Activated T-helper 1 cell treated with anti-CD3 and anti-CD28 coated beads, Interleukin-12 subunit alpha, Interleukin-12 subunit beta, Interleukin-2, Interleukin-4 antibody, amounts not matched to agents 30 ng/mL and 10 ng/mL and 1 ng/mL, durations not matched to agents 14 hours and 24 hours and 36 hours (primary cell): ENCODE measurements at places on chromosomes 2 and 18. TPM values are rescaled to one million over a fixed set of nuclear protein-coding genes. Genes with fewer than 3 reads are reported as not detected.
A peak's percentile ranks its signal among the peaks of the same experiment; 100 is the strongest.

GRCh38 chr2:86337244-86337835 lies at the start of gene REEP1:
Gene REEP1, minus strand, starts transcription at chr2:86337626. Its CDS starts 116 bp downstream, at chr2:86337510.
- DNase-seq = no peak

- DNase-seq = no peak
These were observed 81.3 kb downstream of the DGKD start for GRCh38 chr2:233435436-233436190.

DNA sequence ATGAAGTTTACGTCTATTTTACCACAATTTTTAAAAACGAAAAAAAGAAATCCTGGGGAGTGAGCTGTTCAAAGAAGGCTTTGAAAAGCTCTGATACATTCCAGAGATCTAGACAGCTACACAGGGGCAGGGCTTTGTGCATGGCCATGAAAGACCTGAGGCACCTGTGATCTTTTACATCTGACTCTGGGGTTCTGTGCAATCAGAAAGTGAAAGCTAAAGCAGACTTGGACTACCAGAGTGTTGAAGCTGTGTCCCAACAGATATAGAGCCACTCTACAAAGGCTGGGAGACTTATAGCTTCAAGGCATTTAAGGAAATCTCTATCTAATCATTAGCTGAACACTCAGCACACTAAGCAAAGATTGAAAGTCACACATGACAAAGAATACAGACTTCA lies 34.1 kb downstream of the PARD6G start:
- no peak for DNase-seq

- DNase-seq = no peak
These were observed 215.8 kb downstream of the ALK start for GRCh38 chr2:29705616-29706015.

- DNase-seq = no peak
These were observed 15.8 kb downstream of the PTPN18 start for GRCh38 chr2:130371723-130372054.

DNA sequence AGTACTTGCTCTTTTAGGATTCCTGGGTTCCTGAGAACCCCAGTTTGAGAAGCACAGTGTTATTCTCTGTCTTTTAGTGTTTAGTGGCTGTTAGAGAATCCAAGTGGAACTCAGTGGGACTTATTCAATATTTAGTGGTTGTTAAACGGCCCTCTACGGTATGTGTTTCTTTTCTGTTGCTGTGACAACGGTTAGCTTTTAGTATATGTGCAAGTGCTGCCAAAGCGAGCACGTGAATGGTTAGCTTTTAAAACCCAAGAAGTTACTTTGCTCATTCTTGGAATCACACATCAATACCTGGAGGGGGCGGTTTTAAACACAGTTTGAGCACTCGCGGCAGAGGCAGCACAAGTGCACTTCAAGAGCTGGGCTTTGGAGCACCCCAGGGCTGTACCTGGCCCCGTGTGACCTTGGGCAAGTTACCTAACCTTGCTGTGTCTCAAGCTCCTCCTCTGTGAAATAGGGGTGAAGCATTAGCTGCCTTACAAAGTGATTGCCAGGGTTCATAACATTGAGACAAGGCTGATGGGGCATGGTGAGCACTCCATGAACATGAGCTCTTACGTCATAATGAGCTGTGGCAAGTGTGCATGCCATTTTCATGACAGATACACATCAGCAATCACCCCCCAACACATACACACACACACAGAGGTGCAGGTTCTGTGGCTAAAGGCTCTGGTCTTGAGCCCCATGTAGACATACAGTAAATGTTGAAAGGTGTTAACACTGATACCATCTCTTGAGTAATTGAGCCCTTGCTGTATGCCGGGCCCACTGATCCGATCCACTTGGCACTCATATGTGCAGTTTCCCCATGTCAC lies 234.1 kb downstream of the ALPK2 start:
- no peak for DNase-seq

GRCh38 chr2:11495844-11496681 lies 30.1 kb upstream of the E2F6 start:
- DNase-seq = no peak

DNA sequence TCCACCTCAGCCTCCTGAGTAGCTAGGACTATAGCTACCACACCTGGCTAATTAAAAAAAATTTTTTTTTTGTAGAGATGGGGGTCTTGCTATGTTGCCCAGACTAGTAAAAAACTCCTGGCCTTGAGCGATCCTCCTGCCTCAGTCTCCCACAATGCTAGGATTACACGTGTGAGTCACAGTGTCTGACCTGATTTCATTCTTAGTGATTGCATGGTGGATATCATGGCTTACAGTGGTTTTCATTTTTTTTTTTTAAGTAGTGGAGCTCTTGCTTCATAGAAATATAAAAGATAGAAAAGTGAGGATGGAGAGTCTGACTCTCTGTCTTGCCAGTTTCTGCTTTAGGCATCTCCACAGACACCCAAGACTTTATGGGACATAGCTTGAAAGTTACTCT lies 83.6 kb downstream of the CDC42EP3 start:
- no peak for DNase-seq

- no peak for DNase-seq
These were observed 156.2 kb upstream of the NABP1 start for GRCh38 chr2:191521608-191522208.

DNA sequence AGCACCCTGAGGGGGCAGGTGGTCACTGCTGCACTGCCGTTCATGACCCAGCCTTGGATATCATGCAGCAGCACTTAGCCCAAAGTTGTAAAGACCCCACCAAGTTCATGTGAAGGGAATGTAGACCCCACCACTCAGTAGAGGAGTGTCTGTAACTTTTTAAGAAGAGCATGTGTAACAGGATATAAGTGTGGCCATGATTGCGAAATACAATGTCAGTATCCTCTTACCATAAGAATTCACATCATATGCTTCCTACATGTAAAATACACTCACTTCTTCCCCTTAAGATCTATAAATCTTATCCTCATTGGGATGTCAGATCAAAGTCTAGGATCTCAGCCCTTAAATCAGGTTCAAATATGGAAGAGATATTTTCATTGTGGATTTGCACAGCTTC lies 276.9 kb downstream of the PTPRM start:
- no peak for DNase-seq

DNA sequence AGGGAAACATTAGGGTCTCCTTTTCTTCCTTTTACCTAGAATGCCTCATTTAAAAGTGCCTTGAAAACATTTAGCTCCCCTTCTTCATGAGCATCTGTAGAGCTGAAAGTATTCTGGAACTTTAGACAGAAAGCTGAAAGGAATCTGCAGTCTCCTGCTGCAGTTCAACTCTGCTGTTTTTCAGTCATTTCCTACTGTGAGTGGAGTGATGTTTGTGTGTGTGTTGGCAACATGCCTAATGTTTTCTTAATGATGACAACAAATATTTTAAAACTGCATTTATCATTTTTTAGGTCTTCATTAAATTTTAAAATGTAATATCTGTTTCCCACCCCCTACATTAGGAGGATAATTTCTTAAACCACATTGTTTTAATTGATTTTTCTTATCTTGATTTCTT lies 66.6 kb downstream of the TWSG1 start:
- DNase-seq = no peak

DNA sequence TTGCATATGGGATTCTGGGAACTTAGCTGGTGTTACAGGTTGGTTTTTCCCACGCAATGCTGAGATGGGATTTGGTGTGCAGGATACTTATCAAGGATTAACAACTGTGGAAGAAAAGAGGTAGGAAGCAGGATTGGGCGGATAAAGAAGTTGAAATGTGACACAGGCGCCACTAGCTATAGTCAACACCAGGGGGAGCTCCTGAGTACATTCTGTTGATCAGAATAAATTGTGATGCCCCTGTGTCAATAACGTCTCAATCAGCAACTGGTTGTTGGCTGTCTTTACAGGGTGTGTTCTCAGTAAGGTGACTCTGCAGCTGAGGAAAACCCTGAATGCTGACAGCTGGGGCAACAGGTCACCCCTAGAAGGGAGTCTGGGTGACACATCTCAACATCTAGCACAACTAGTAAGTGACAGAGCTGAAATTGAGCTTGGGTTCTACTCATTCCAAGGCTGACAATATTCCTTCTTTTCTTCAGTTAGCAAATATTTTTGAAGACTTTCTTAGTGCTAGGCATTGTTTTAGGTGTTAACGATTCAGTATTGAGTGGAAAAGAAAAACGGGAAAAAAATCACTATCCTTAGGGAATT lies 143.0 kb downstream of the ARL6IP6 start:
- no peak for DNase-seq

DNA sequence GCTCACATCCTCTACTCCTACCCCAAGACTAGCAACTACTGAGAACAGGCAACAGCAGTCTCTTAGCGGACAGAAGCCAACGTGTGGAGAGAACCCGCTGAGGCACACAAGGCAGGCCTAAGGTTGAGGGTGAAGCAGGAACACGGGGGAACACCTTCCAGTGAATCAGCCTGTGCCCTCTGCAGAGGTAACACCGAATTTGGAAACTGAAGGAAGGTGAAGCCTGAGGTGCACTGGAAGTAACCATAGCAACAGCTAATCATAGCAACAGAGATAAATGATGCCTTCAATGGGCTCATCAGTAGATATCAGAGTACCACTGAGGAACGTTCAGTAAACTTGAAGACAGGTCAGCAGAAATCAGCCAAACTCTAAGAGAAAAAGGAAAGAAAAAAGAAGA lies 43.3 kb downstream of the OSBPL1A start:
- no peak for DNase-seq

DNA sequence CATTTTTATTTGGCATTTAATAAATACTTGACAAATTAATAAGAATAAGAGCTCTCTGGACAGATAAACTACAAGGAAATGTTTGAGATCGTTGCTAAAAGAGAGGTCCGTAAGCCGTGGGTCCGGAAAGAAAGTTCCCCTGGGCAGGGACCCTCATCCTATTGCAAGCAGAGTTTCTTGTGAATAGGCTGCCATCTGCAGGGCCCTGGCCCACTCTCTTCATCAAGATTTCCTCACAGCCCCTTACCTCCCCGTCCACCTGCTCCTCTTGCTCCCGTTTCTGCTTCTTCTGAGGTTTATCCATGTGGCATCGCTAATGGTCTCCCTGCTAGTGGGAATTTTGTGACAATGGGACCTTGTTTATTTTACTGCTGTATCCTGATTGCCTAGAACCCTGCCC lies 30.1 kb upstream of the MC5R start:
- no peak for DNase-seq

GRCh38 chr18:50162486-50163304 lies 32.3 kb downstream of the MYO5B start:
- DNase-seq = no peak

DNA sequence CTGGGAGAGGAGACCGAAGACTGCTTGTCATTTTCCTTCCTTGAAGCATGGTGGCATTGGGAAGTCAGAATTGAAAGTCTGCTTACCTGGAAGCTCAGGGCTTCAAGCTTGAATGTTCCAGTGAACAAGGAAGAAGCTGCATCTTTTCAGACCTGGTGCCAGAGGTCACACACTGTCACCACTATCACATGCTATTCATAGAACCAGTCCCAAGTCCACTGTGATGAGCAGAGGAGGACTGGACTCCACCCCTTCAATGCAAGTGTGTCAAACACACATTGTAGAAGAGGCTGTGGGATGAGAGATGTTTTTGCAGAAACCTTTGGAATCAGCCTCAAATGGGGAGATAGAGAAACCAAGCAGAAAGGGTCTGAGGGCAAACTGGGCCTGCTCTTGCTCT lies 81.4 kb downstream of the LYPD1 start:
- DNase-seq = no peak

DNA sequence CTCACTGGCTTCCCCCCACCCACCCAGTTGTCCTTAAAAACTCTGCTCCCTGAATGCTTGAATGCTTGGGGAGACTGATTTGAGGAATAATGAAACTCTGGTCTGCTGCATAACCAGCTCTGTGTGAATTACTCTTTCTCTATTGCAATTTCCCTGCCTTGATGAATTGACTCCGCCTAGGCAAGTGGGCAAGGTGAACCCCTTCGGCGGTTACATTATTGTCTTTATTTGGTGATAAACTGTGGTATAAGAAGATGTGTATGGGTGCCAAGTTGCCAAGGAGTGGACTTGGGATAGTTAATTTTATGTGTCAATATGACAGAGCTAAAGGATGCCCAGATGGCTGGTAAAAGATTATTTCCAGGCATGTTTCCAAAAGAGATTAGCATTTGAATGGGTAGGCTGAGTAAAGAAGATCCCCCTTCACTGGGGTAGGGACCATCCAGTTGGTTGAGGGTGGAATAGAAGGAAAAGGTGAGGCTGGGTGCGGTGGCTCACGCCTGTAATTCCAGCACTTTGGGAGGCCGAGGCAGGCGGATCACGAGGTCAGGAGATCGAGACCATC lies 98.5 kb upstream of the HAAO start:
- DNase-seq = no peak

DNA sequence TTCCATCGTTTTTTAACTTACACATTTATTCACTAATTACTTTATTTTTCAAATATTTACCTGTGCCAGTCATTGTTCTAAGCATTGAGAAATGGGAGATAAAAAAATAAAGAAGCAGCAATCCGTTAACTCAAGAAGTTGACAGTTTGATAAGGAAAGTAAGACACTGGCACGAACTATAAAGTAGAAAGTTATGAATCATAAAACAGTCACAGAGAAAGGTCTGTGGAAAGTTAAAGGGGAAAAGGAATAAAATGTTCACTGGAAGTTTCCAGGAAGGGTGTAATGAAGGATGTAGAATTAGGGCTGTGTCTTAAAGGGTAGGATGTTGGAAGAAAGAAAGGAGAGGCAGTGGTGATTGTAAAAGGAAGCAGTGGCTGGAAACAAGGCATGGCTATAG lies 118.9 kb downstream of the RDH14 start:
- no peak for DNase-seq

- no peak for DNase-seq
These were observed 374.5 kb downstream of the NCKAP5 start for GRCh38 chr2:133193544-133194361.

- no peak for DNase-seq
These were observed 289.4 kb downstream of the ALK start for GRCh38 chr2:29632018-29632417.

DNA sequence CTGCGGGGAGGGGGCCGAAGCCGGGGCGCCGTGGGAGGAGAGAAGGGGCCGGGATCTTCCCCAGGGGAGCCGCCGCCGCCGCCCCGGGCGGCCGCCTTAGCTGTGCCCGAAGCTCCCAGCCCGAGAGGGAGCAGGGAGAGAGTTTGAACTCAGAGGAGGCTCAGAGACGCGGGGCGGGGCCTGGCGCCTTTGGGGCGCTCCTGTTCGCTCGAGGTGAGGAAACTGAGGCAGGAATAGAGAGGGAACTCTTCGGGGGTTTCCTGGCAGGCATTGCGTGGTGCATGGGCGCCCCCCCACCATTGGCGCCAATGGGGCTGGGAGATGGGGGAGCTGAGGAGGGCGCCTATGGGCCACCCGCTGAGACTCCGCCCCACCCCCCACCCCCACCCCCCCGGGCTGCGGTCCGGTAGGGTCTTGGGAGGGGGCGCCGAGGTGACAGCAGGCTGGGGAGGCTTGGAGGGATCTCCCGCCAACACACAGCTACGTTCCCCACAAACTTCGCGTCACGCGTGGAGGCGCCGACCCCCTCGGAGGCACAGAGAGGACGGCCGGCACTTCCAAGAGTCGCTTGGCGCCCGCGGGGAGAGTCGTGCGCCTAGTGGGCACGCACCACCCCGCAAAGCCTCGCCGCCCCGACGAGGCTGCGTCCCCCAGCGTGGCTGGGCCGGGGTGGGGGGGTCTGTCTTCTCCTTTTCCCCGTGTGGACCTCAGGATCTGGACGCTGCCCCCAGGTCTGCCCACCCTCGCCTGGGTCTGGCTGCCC lies 680 bp downstream of the CTDSP1 start:
- peak; percentile 24 for DNase-seq

The RRM2 gene
- total RNA-seq = 328 and 351 TPM in 2 replicates

The ESPNL gene
- total RNA-seq = 0.05 and 0.20 TPM in 2 replicates

The NEURL3 gene
- total RNA-seq = 0.54 and 0.75 TPM in 2 replicates

The KCNG3 gene
- 0.10 and 0.12 TPM in 2 replicates for total RNA-seq

The RTP5 gene
- total RNA-seq = not detected in 2 replicates

The GPAT2 gene
- 18.4 and 18.7 TPM in 2 replicates for total RNA-seq
